ENCODE measurements at places on chromosomes 4 and X.

- H3K4me1 ChIP-seq = no peaks in the 10 kb centered on the region
- H3K27me3 ChIP-seq = no peaks in the 10 kb centered on the region
- no peak overlapping the region for H3K27ac ChIP-seq
- no peak overlapping the region for H3K4me3 ChIP-seq
- DNase-seq = no peak
Observed at GRCh38 chrX:41082783-41083182, 2.5 kb upstream of the USP9X start.

DNA sequence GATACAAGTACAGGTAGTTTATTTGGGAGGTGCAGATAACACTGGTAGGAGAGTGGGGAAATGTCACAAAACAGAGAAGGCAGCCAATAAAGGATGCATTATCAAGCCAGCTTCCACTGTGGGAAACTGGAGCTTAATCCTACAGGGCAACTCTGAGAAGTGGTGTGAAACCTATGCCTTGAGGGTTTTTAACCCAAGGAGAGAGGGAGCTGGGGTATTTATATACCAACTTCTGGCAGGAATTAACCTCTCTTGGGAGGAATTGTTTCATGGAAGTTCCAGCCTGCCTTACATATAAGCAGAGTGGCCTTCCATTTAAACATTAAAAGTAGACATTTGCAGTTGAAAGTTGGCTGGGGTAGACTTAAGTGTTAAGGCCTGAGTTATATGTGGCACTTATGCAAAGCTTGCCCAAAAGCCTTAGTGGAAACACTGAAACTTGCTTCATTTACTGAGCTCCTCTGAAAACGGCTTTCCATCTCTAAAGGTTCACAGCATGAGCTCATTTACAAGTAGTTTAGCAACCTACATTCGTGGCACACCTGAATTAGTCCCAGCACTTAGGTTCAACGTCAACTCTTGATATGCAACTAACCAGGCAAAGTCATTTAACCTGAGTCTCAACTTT, 19.2 kb downstream of the MAGEB17 start:
- H3K4me3 ChIP-seq = no peak overlapping the region
- no peak overlapping the region for H3K27ac ChIP-seq
- DNase-seq = no peak
- no peaks in the 10 kb centered on the region for H3K27me3 ChIP-seq

DNA sequence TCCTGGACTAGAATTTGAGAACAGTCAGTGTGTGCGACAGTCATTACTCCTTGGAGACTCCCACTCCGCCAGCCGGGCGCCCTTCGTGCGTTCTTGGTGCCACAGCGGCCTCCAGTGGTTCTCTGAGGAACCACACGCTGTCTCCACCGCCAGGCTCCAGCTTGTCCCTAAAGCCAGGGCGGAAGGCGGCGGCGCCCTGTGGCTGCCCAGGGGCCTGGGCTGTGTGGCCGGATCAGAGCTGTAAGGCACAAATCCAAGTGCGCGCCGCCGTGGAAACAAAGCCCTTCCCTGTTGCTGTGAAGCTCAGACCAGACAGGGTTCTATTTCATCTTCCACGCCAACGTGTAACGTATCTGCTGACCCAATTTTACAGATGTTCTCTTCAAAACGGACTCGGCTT, 34.2 kb downstream of the IDS start:
- H3K4me3 ChIP-seq = no peak overlapping the region
- H3K27me3 ChIP-seq = no peaks in the 10 kb centered on the region
- H3K36me3 ChIP-seq = no peaks in the 10 kb centered on the region
- peak; percentile 49 for DNase-seq
- no peaks in the 10 kb centered on the region for H3K4me1 ChIP-seq

DNA sequence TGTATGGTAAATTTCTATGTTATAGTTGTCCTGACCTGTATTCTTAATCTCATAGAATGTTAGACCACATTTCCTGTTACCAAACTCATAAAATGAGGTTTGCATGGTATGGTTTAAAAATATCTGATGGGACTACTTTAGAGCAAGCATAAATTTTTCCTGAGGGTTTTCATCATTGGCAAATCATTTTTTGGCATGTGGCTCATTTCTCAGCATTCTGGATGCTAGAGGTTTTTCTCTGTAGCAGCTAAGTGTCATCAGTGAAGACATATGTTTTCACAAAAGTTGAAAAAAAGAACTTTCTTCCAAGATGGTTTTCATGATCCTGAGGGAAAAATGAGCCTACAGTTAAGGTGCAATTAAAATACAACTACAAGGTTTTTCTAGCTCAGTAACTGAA, 503.5 kb upstream of the FAM47C start:
- no peaks in the 10 kb centered on the region for H3K27me3 ChIP-seq
- H3K36me3 ChIP-seq = no peaks in the 10 kb centered on the region
- DNase-seq = no peak
- H3K27ac ChIP-seq = no peak overlapping the region
- H3K4me1 ChIP-seq = no peaks in the 10 kb centered on the region
- H3K4me3 ChIP-seq = no peak overlapping the region

DNA sequence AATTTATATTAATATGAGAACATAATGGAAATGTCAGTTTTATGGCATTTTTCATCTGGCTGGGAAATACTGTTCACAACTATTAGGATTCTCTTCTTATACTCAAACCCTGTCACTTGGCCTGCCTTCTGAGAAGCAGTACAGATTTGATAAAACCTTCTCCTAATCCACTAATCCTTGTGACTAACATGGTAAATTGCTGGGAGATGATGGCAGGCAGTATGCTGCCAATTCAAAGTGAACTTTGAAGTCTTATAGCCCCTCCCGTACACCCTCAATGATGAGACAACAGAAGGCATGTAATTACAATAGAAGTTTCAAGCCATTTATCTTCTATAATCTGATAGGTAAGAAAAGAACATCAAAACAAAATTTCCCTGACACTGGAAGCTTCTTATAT, 36.9 kb downstream of the PAQR3 start:
- H3K4me3 ChIP-seq = no peak overlapping the region
- no peaks in the 10 kb centered on the region for H3K36me3 ChIP-seq

- no peaks in the 10 kb centered on the region for H3K36me3 ChIP-seq
- H3K4me3 ChIP-seq = no peak overlapping the region
- H3K4me1 ChIP-seq = no peaks in the 10 kb centered on the region
- no peak overlapping the region for H3K27ac ChIP-seq
- no peaks in the 10 kb centered on the region for H3K27me3 ChIP-seq
Observed at GRCh38 chr4:139910106-139910505, 243.9 kb downstream of the MAML3 start.

DNA sequence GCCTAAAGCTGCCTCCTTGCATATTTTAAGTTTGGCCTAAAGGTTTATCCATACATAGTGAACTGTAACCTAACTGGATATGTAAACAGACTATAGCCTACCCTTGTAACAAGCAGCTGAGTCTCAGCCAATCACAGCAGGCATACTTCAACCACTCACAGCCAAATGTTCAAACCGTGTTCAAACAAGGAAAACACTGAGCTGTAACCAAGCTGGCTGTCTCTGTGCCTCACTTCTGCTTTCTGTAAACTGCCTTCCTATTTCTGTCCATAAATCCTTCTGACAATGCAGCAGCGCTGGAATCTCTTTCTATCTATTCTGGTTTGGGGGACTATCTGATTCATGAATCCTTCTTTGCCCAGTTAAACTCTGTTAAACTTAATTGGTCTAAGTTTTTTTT, 16.4 kb downstream of the DSPP start:
- no peaks in the 10 kb centered on the region for H3K36me3 ChIP-seq
- H3K4me3 ChIP-seq = no peak overlapping the region
- H3K27ac ChIP-seq = no peak overlapping the region
- no peaks in the 10 kb centered on the region for H3K27me3 ChIP-seq

Measured in naive thymus-derived CD4-positive, alpha-beta T cell (primary cell).